ENCODE measurements at places on chromosomes 3 and 15.

- no peak for DNase-seq
Measured at GRCh38 chr3:71118436-71118835, 465.1 kb downstream of the FOXP1 start.

- DNase-seq, result no peak
Measured at GRCh38 chr3:125683067-125683829, 88.0 kb upstream of the OSBPL11 start.

DNA sequence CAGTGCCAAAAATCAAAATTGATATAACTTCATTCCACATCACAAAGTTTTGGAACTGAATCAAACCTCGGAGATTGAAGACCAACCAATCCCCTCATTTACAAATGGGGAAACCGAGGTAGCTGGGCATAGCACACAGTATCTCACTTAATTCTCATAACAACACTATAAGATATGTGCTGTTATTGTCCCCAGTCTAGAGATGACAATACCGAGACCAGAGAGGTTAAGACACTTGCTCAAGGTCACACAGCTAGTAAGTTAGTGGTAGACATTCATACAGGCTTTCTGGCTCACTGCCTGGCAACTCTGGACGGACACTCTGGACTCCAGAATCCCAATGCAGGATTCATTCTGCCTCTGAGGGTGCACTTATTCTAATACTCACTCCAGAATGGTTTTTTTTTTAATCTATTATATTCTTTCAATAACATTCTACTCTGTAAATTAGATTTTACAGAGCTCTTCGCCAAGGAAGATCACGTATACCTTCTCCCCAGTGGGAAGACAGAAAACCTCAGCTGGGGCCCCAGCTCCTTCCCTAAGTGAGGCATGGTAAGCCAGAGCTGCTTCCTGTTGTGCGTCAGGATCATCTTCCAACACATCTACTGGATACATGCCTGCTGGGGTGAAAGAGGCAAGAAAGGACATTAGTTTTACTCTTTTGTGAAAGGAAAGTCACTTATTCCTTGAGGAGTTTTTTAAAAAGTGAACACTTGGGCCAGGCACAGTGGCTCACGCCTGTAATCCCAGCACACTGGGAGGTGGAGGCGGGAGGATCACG lies 128.4 kb upstream of the IGF1R start:
- no peak for DNase-seq

DNA sequence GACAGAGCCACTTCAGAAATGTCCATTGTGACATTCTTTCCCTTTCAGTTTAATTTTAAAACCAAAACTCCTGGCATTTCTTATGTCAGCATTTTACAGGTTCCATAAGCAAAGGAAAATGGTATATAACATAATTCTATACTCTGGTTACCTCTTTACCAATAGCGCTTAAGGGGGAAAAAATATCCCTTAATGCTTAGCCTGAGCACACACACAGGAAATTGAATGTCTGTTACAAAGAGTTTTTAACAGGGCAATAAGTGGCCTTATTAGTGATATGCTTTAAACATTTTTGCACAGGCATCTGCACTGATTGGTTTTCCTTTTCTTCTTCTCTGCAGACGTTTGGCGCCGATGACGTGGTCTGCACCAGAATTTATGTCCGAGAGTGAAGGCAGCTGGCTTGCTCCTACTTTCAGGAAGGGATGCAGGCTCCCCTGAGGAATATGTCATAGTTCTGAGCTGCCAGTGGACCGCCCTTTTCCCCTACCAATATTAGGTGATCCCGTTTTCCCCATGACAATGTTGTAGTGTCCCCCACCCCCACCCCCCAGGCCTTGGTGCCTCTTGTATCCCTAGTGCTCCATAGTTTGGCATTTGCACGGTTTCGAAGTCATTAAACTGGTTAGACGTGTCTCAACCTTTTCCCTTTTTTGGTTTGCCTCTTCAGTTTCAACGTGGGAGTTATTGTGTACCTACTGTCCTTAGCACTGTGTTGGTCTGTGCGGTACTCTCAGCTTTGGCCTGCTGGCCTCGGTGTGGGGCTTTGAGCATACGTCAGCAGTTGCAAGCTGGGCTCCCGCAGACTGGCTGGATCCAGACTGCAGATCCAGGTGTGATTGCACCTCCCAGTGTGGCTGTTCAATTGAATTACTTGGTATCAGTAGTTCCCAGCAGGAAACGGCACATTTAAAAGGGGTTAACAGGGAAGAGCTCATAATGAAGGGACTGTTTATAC lies 7.7 kb downstream of the CRABP1 start:
- DNase-seq, result no peak

DNA sequence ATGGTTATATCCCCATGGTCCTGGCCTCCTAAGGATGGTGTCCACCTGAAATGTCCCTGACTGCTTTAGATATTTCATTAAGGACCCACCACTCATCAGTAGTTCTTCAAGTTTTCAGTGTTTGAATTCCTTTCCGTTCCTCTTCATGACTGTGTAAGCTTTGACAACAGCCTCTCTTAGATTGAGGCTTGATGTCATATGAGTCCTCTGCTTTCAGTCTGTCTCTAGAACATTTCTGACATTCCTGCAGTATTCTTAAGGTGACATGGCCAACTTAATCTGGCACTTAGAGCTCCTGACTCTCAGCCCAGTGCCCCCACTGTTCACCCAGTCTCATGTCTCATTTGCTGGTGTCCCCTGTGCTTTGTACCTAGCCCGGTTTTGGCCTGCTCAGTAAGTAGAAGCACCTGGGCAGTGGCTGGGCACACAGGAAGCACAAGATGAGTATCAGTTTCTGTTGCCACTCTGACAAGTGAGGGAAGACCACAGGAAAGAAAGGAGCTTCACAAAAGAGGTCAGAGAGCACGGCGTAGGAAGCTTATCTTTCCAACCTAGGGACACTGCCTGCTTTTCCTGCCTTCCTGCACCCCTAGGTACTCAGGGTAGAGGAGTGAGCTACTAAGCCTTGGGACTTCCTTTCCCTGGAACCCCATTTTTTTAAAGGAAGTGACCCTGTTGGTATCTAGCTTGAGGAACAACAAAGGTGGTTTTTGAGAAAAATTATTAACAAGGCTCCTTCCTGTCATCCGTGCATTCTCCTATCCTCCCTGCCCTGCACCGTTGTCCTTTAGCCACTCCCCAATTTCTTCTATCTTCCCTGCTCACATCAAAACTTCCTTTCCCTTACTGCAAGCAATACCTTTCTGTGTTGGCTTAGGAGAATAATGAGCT lies 103.1 kb downstream of the KLHL25 start:
- DNase-seq, result no peak
